Right cardiac atrium (tissue), 5 donors: ENCODE measurements at places on chromosomes 16 and 17. TPM values are rescaled to one million over a fixed set of nuclear protein-coding genes. Genes with fewer than 3 reads are reported as not detected.

Gene SAT2
- total RNA-seq: 117 TPM

Gene CEP112
- 18.0 TPM for total RNA-seq

Gene OR1F1
- total RNA-seq: not detected

Gene FBXL16
- total RNA-seq: 0.19 TPM

Gene GAST
- total RNA-seq: not detected

Gene TMEM132E
- 0.35 TPM for total RNA-seq

Gene TBC1D28
- total RNA-seq: not detected

Gene GPR139
- not detected for total RNA-seq

Gene HEXD
- 19.4 TPM for total RNA-seq

Gene BCL6B
- 9.4 TPM for total RNA-seq

DNA sequence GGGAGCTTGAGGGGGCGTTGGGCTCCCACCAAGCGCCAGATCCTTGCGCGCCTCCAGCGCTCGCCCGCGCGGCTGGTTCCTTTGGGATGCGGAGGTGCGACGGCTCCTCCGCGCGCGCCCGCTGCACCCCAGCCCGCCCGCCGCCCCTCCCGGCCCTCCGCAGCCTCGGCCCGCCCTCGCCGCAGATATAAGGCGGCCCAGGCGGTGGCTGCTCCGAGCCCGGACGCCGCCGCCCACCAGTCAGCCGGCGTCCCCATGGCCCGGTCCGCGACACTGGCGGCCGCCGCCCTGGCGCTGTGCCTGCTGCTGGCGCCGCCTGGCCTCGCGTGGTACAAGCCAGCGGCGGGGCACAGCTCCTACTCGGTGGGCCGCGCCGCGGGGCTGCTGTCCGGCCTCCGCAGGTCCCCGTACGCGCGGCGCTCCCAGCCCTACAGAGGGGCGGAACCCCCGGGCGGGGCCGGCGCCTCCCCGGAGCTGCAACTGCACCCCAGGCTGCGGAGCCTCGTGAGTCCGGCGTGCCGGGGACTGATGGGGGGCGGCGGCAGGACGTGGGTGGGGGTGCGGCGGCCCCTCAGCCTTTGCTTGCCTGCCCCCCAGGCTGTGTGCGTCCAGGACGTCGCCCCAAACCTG lies at the start of gene NPB:
TSS of gene NPB (plus strand) at position 216 of the 630 bp plus-strand sequence. CDS start at position 256, 40 bp downstream.
- peak; percentile 75 for DNase-seq

- no peak for DNase-seq
Measured at GRCh38 chr17:16910341-16910740, 61.6 kb downstream of the TNFRSF13B start.

DNA sequence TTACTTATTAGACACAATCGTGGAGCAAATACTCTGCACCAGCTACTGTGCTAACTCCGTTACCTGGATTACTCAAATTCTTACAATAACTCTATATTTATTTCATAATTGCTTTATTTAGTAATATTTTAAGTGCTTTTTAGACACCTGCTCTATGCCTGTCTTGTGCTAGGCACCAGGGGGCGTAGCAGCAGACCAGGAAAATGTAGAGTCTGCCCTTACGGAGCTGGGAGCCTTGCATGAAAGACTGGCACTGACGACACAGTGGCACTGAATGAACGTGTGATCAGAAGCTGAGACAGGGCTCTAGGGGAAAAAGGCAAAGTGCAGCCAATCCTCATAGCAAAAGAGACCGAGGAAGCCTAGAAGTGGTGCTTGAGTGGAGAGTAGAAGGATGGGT lies 486.5 kb downstream of the CDH13 start:
- no peak for DNase-seq

DNA sequence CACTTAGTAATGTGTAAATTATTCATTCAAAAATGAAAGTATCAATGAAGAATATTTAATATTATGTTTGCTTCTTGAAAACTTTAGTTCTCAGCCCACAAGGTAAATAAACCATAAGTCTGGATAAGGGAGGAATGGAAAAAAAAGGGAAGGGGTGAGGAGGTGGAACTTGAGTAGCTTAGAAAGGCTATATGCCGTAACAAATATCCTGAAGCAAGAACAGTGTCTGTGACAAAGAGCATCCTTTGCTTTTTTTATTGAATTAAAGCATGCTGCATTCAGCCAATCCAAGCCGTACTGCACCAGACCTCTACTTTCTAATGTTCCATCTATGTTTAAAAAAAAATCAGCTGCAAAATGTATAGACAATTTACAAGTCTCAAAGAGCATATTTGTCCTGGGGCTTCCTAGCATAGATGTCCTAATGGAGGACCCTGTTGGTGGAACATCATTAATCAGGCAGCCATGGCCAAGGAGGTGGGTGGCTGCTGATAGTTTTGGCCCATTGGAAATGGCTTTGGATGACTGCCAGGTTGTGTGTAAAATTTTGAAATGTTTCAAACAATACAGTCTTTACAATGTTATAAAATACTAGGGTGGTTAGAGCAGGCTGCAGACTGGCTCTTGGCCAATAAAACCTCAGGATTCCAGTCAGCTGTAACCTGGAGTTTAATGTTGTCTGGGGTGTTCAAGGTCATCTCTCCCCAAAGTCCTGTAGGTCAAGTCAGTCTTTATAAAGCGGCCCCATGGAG lies 895.8 kb upstream of the SOX9 start:
- DNase-seq: no peak

GRCh38 chr17:64771980-64772844 lies 110.1 kb upstream of the SMURF2 start:
- no peak for DNase-seq

DNA sequence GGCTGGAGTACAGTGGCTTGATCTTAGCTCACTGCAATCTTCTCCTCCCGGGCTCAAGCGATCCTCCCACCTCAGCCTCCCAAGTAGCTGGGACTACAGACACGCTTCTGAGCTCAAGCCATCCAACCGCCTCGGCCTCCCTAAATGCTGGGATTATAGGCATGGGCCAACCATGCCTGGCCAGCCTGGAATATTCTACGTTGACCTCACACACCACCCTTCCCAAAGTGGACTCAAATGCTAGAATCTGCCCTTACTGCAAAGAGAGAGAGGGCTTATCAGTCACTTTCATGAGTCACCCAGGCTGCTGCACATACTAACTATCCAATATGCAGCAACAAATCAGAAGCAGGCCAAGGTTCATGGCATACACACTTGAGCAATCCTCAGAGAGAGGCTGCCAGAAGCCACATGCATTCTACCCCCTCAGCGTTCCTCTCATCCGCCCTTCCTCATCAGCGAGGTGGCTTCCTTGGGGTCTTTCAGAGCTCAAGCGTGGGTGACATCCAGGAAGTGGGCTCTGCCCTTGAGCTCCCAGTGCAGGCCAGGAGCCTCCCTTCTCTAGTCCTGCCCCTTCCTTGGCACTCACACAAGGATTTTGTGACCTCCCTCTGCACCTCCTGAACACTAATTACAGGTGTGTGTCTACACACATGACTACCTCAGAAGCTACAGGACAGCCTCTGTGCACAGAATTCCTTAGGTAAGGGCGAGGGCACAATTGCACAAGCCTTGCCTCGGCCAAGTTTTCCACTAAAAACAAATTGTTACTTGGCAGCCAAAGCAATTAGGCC lies 24.8 kb upstream of the SIAH1 start:
- peak; percentile 45 for DNase-seq

DNA sequence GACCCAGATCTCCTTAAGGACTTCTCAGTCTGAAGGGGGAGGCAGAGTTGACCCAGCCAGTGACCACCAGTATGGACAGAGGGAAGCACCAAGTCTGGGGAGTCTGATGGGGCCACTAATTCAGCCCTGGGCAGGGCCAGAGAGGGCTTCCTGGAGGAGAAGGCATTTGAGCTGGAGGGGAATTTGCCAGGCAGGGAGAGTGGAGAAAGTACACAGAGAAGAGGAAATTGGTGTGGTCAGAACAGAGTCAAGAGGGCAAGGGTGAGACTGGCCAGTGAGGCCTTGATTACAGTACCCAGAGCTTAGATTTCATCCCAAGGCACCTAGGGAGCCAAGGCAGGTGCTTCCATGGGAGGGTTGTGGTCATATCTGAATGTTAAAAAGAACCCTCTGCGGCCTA lies 36.3 kb downstream of the MYO15A start:
- no peak for DNase-seq

GRCh38 chr16:54055864-54056263 lies 230.7 kb downstream of the IRX3 start:
- no peak for DNase-seq

DNA sequence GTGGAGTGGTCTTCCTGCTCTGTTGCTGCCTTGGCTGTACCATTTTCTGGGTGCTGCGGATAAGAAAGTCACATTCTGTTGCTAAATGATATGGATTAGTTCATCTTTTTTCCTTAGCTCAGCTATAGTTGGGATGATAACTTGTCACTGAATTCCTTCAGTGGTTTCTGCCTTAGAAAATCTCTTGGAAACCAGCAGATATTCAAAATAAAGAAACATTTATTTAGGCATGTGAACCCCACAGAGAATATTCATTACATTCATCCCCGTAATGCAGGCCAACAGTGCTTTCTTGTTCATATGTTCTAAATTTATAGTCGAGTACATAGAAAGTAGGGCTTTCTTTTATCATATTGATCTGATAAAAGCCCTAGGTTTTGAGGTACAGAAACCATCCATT lies 151.3 kb downstream of the CYB561 start:
- no peak for DNase-seq

- peak; percentile 46 for DNase-seq
Measured at GRCh38 chr16:66605979-66606751, 1.7 kb downstream of the CMTM3 start.

- no peak for DNase-seq
Measured at GRCh38 chr17:69757688-69758430, 317.2 kb upstream of the KCNJ16 start.

DNA sequence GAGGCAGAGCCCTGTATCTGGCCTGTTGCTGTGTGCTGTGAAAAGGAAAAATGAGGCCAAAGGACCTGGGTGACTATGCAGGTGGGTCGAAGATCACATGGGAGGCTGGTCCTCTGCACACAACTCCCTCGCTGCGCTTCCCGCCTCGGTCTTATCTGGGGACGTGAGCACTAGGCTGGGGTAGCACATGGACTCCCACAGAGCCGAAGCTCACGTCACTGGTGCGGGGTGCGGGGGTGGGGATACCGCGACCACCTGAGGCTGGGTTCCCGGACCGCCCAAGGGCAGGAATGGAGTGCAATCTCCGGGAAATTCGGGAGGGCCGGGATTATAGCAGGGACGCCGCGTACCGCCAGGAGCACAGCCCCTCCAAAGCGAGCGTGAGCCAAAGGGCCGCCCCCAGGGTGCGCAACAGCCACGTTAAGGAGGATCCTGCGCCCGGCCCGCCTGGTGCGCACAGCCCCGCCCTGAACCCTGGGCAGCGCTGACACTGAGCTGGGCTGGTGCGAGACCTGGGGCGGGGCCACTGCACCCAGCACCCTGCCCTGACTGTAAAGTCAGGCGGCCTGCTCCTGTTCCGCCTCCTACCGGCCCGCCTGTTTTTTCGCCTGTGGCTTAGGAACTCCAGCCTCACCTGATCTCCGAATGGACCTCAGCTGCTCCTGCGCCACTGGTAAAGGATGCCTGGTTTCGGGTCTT lies 4.8 kb downstream of the MT1A start:
- DNase-seq: peak; percentile 93

DNA sequence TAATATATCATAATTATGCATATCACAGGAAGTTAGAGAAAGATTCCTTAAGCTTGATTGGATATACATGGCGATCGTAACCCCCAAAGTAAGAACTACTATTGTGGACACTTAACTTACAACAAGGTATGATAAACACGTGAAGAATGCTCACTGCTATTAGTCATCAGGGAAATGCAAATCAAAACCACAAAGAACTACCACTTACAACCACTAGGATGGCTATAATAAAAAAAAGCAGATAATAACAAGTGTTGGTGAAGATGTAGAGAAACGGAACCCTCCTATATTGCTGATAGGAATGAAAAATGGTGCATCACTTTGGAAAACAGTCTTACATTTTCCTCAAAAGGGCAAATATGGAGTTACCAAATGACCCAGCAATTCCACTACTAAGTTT lies 265.9 kb downstream of the SLC39A11 start:
- DNase-seq: no peak

- DNase-seq: no peak
Measured at GRCh38 chr16:23836078-23836403, 258 bp downstream of the PRKCB start.

DNA sequence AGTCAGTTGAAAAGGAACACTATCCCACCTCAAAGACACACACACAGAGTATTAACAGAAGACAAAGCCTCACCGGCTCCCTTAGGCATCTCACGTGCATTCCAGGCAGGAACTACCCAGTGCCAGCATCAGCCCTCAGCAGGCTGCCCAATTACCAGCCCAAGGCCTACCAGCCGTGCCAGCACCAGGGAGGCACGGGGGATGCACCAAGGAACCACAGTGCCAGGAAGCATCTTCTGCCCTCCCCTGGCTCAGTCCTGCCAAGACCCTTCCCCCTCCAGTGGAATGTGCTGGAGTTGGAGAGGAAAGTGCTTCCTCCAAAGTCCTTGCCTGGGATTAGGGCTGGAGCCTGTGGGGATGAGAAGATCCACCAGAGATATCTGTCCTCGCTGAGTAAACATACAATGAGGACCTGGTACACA lies 11.0 kb upstream of the KRT19 start:
- DNase-seq: no peak

DNA sequence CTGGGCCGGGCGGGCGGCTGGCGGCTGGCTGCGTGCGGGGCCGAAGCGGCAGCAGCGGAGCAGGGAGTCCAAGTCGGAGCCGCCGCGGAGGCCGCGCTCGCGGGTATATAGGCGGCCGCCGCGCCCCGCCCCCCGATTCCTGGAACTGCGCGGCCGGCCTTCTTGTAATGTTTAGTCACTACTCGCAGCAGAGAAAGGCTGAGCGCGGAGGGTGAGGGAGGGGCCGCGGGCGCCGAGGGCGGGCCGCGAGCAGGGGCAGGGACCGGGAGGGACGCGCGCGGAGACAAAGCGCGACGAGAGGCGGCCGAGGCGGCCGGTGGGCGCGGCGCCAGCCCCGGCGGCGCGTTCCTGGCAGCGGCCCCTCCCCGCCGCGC lies at the start of gene SOCS3:
TSS of gene SOCS3 (minus strand) at position 81 of the 374 bp plus-strand sequence. CDS start 982 bp downstream, outside the sequence.
- DNase-seq: peak; percentile 98

GRCh38 chr16:48459167-48459566 lies 74.0 kb upstream of the SIAH1 start:
- DNase-seq: no peak
